ENCODE measurements at places on chromosomes 3 and 15.

GRCh38 chr15:65805019-65805745 lies 13.1 kb upstream of the DENND4A start:
- peak; percentile 57 for ATAC-seq

DNA sequence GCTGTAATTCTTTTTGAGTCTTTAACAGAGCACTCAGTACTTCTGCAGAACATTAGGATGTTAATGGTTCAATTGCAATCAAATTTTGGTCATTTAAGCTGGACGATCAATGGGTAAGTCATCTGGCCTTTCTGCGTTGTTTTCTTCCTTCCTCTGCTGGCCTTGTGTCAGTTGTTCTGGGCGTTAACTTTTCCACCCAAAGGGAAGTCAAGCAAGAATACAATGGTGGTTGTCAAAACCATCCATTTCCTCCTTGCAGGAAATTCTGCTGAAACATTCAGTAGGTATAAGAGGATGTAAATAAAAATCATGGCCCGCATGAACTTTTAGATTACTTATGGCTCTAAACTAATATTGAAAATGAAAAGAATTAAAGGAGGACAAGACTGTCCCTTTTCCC lies 584.0 kb downstream of the GRM7 start:
- ATAC-seq: no peak

GRCh38 chr3:194870394-194871110 lies 184.9 kb downstream of the FAM43A start:
- peak; percentile 5 for ATAC-seq

- no peak for ATAC-seq
Measured at GRCh38 chr3:102307442-102307841, 127.4 kb upstream of the ZPLD1 start.
